ENCODE measurements at places on chromosomes 12 and 14.

DNA sequence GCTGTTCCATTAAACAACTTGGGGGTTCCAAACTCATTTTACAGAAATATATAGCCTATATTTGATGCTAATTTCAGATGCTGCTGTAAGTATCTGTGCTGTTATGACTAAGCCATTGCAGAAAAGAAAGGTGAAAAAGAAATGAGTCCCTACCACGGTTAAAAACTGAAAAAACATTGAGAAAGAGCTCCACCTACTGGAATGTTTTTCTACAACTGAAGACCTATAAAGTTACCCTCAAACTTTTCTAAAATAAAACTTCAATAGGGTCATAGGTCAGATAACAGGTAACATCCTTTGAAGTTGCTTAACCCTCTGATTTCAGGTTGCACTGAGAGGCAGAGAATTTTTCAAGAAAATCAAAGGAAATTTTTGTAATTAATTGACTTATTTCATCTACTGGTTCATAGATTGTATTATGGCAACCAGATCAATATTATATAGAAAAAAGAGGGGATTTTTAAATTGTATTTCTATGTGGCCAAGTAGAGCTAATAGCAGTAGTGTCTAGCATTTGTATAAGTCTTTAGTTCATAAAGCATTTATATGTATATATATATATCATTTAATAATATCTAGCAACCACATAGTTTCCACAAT lies 279.9 kb downstream of the RPS29 start:
- peak; percentile 15 for DNase-seq

- DNase-seq = peak; percentile 66
Measured at GRCh38 chr14:48563489-48563888, 888.1 kb upstream of the MDGA2 start.

DNA sequence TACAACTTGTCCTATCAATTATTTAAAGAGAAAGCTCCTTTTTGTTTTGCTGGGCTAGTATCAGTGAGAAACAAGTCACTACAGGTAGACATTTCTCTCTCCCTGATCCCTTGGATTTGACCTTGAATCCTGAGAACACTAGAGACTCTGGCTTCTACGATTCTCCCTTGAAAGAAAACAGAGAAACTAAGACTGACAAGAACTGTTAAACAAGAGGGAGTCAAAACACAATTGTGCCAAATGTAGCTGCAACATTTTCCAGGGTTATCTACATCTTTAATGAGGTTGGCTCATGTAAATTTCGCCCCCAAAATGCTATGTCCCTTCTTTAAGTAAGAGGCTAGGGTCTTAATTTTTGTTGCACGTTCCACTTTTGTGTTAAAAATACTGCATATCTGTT lies 62.4 kb downstream of the SLC38A1 start:
- DNase-seq = no peak

- DNase-seq = no peak
Measured at GRCh38 chr12:13368431-13368830, 171.9 kb downstream of the EMP1 start.
